ENCODE measurements at places on chromosomes 3 and 15. TPM values are rescaled to one million over a fixed set of nuclear protein-coding genes. Genes with fewer than 3 reads are reported as not detected.

- DNase-seq, result peak; percentile 89
Observed at GRCh38 chr3:10192953-10193691, 28.4 kb downstream of the IRAK2 start.

- no peak for DNase-seq
Observed at GRCh38 chr15:32729700-32730395, 12.0 kb downstream of the GREM1 start.

DNA sequence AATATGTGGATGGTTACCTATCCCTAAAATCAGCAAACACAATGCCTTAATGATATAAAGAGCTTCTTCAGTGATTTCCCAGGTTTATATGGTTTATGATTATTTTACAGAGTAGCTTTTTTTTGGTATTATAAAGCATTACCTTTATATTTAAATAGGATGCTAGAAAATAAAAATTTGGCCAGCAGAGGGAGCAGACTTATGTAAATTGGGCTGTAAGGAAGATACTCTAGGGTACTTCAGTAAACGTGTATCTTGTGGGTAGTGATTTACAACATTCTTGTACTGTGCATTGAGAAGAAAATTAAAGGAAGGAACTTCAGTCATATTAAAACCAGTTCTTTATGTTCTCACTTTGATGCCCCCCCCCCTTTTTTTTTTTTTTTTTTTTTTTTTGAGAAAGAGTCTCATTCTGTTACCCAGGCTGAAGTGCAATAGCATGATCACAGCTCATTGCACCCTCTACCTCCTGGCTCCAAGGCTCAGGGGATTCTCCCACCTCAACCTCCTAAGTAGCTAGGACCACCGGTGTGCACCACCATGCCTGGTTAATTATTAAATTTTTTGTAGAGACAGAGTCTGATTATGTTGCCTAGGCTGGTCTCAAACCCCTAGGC is 167.9 kb downstream of the BBX start:
- peak; percentile 87 for DNase-seq

GOLGA8O gene
- total RNA-seq, result 1.1 TPM

- no peak for DNase-seq
Observed at GRCh38 chr15:92111291-92111690, 257.8 kb downstream of the SLCO3A1 start.

TMCO5A gene
- not detected for total RNA-seq

DNA sequence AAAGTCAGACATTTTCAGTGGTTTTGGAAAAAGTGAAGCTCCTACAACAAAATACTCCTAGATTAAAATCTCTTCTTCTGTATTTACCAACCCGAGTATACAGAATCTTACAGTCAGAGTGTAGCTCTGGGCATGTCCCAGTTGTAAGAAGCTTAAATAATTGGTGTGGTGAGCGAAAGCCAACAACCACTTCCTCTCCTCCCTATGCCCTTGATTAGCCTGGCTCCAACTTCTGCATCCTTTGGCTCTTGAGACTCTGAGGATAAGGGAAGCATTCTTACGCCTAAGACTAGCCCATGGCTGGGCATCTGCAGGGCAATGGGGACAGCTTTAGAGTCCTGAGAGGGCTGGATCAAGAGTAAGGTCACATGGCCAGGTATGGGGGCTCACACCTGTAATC is 25.5 kb downstream of the RFT1 start:
- DNase-seq, result no peak
